Nephron progenitor cell (in vitro differentiated cells): ENCODE measurements at places on chromosomes 11 and 22.

DNA sequence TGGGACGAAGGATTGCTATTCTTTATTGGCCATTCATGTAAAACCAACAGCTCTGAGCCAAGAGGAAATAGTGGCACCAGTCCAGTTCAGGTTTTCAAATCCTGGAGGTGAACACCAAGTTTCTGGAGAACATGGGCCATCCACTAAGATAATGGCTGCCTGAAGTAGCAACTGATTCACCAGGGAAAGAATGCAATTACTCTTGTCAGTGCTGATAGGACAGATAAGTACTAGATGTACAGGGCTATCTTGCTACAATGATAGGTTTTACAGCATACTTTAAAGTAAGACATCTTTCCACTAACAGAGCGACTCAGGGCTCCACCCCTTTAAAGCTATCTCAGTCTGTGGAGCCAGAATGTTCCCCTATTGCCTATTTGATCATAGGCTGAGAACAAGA, 36.8 kb upstream of the APOA1 start:
- H3K27me3 ChIP-seq = no peaks in the 10 kb centered on the region
- H3K36me3 ChIP-seq = peaks cover 48% of the 10 kb centered on the region
- H3K27ac ChIP-seq = no peak overlapping the region
- DNase-seq = no peak

- peaks cover 42% of the 10 kb centered on the region for H3K36me3 ChIP-seq
- H3K27ac ChIP-seq = no peak overlapping the region
- no peak for DNase-seq
- no peak overlapping the region for H3K4me3 ChIP-seq
These were observed 11.9 kb downstream of the KLHL35 start for GRCh38 chr11:75421035-75421602.

GRCh38 chr11:132217856-132218255, 847.4 kb downstream of the NTM start:
- peaks cover 18% of the 10 kb centered on the region for H3K27me3 ChIP-seq
- no peak overlapping the region for H3K27ac ChIP-seq
- no peaks in the 10 kb centered on the region for H3K36me3 ChIP-seq
- H3K4me3 ChIP-seq = no peak overlapping the region
- peaks cover 6% of the 10 kb centered on the region for H3K4me1 ChIP-seq

- H3K36me3 ChIP-seq = no peaks in the 10 kb centered on the region
- H3K27me3 ChIP-seq = peaks cover 32% of the 10 kb centered on the region
- no peak overlapping the region for H3K27ac ChIP-seq
- H3K4me3 ChIP-seq = no peak overlapping the region
These were observed 12.5 kb upstream of the PELI3 start for GRCh38 chr11:66454247-66454646.

- H3K36me3 ChIP-seq = peaks cover 35% of the 10 kb centered on the region
- no peak overlapping the region for H3K4me3 ChIP-seq
- H3K4me1 ChIP-seq = peaks cover 7% of the 10 kb centered on the region
- DNase-seq = no peak
- H3K27me3 ChIP-seq = no peaks in the 10 kb centered on the region
These were observed 230.2 kb downstream of the METTL15 start for GRCh38 chr11:28338371-28338770.

- no peak overlapping the region for H3K27ac ChIP-seq
- no peak overlapping the region for H3K4me3 ChIP-seq
- no peak for DNase-seq
- no peaks in the 10 kb centered on the region for H3K36me3 ChIP-seq
- peaks cover 38% of the 10 kb centered on the region for H3K27me3 ChIP-seq
- peaks cover 10% of the 10 kb centered on the region for H3K4me1 ChIP-seq
These were observed 9.0 kb downstream of the SCN3B start for GRCh38 chr11:123645286-123645975.

GRCh38 chr11:126443120-126443519, 87.6 kb downstream of the ST3GAL4 start:
- no peaks in the 10 kb centered on the region for H3K36me3 ChIP-seq
- H3K27ac ChIP-seq = no peak overlapping the region
- peaks cover 49% of the 10 kb centered on the region for H3K4me1 ChIP-seq
- H3K4me3 ChIP-seq = no peak overlapping the region
- H3K27me3 ChIP-seq = peaks cover 22% of the 10 kb centered on the region
- DNase-seq = no peak
